Type B pancreatic cell (in vitro differentiated cells): ENCODE measurements at places on chromosomes 13 and 19. TPM values are rescaled to one million over a fixed set of nuclear protein-coding genes. Genes with fewer than 3 reads are reported as not detected.
A peak's percentile ranks its signal among the peaks of the same experiment; 100 is the strongest.

The ZNF471 gene
- 0.05 TPM in 1 of 2 replicates, not detected in the other for total RNA-seq

DNA sequence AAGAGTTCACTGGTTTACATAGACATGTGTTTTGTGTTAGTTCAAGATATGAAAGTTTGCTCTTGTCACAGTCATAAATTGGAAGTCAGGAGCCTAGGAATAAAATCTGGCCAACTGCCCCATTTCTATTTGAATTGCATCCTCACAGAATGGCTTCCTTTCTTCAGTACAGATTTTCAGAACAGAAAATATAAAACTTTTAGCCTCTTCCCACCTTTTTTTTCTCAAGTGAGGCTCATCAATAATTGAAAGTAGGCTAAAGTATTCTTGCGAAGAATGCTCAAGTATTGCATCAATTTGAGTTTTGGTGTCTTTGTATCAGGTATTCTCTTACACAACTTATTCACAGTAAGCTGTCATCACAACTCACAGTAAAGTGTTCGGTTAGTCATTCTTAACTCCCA lies 802.7 kb downstream of the PCDH9 start:
- no peaks in the 10 kb centered on the region for H3K27me3 ChIP-seq
- no peak overlapping the region for H3K27ac ChIP-seq
- DNase-seq, result no peak
- no peak overlapping the region for H3K4me3 ChIP-seq

DNA sequence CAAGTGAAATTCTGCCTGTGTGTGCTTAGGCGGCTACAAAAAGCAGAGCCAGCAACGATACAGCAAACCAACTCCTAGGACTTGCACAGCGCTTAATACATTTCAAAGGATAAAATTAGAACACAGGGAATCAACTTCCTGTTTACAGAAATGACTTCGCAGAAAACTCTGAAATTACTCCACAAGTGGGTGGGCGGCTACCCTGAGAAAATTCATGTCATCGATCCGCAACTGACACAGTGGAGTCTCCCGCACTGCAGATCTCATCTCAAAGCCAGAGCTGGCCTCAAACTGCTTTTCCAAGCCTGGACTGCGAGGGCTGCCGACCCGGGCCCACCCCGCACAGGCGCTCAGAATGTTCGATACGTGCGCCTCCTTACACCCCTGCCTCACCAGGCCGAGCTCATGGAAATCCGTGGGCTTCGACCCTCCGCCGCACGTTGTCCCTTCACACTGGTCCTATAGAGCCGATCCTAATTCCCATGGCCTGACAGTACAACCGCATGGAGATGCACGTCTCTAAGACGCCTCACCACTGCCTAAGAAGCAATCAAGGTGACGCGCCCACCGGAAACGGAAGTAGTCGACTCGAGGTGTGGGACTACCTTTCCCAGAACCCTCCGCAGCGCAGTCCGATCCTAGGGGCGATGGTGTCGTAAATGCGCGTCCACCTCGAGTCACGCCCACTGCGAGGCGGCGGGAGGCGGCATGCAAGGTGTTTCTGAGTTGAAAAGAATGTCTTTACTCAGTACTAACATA lies at the start of gene ZNF229:
ZNF229 (minus strand) TSS at position 557 of the 759 bp plus-strand sequence. CDS start 5,625 bp downstream, outside the sequence.
- H3K4me3 ChIP-seq, result peak within 1 kb of the TSS; percentile 99
- peaks cover 30% of the 10 kb centered on the region for H3K36me3 ChIP-seq
- peak within 1 kb of the TSS; percentile 93 for H3K27ac ChIP-seq
- peak; percentile 86 for DNase-seq
- peaks cover 8% of the 10 kb centered on the region for H3K4me1 ChIP-seq

DNA sequence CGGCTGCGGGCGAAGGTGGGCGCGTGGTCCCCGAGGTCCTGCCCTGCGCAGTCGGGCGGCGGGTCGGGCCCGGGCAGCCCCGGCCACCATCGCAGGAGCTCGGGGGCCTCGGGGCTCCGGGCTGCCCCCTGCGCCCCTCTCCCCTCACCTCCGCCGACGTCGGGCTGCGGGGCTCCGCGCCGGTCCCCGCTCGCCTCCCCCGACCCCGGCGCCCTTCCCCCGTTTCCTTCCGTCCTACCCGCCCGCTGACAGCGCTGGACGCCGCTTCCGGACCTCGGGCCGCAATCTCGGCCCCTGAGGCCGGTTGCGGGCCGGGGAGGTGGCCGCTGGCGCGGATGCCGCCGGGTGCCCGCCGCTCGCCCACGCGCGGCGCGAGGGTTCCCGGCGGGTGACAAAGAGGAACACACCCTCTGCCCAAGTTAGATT lies 720 bp downstream of the FARP1 start:
- peak overlapping the region; percentile 97 for H3K4me3 ChIP-seq
- H3K27ac ChIP-seq, result peak overlapping the region; percentile 91
- DNase-seq, result no peak
- peaks cover 8% of the 10 kb centered on the region for H3K36me3 ChIP-seq
- H3K4me1 ChIP-seq, result peaks cover 43% of the 10 kb centered on the region

The GSK3A gene
- total RNA-seq, result 43.5 and 49.1 TPM in 2 replicates

DNA sequence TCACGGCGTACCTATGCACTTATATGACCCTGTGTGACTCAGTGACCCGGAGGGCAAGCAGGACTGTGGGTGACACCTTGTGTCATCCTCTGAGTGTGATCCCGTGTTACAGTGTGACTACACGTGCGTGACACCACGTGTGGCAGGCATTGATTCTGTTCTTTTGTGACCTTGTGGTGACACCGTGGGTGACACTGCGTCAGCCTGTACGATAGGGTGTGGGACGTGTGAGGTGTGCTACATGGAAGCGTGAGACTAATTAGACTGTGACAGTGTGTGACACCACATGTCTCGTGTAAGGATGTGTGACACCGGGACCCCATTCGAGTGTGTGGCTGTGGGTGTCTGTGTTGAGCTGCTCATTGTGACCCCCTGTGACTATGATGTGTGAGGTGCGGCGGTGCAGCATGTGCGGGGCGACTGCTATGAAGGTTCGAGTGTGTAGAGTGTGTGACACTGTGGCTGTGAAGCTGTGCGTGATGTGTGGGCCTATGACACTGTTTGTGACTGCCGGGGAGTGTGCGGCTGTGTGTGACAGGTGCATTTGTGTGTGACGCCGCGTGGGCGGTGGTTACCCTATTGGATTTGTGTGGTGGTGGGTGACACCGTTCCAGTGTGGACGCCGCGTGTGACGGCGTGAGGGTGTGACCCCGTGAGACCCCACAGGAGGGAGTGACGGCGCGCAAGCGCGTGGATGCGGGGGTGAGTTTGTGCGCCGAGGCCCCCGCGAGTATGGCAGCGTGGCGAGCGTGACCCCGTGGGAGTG lies 399 bp upstream of the SPTBN4 start:
- H3K4me3 ChIP-seq, result peak overlapping the region; percentile 88
- H3K27me3 ChIP-seq, result peaks cover 30% of the 10 kb centered on the region
- DNase-seq, result no peak
- H3K36me3 ChIP-seq, result peaks cover 5% of the 10 kb centered on the region
- peak overlapping the region; percentile 90 for H3K27ac ChIP-seq
- H3K4me1 ChIP-seq, result peaks cover 13% of the 10 kb centered on the region

- H3K4me3 ChIP-seq, result no peak overlapping the region
- peak; percentile 56 for DNase-seq
- no peak overlapping the region for H3K27ac ChIP-seq
- H3K36me3 ChIP-seq, result no peaks in the 10 kb centered on the region
- H3K27me3 ChIP-seq, result no peaks in the 10 kb centered on the region
These were observed 14.2 kb upstream of the PROZ start for GRCh38 chr13:113144255-113144629.

The CLDND2 gene
- total RNA-seq, result 0.97 TPM in 1 of 2 replicates, not detected in the other

- no peaks in the 10 kb centered on the region for H3K4me1 ChIP-seq
- no peak overlapping the region for H3K4me3 ChIP-seq
- H3K27me3 ChIP-seq, result no peaks in the 10 kb centered on the region
- H3K27ac ChIP-seq, result no peak overlapping the region
- DNase-seq, result no peak
These were observed 231.5 kb upstream of the KLHL1 start for GRCh38 chr13:70339738-70340137.

DNA sequence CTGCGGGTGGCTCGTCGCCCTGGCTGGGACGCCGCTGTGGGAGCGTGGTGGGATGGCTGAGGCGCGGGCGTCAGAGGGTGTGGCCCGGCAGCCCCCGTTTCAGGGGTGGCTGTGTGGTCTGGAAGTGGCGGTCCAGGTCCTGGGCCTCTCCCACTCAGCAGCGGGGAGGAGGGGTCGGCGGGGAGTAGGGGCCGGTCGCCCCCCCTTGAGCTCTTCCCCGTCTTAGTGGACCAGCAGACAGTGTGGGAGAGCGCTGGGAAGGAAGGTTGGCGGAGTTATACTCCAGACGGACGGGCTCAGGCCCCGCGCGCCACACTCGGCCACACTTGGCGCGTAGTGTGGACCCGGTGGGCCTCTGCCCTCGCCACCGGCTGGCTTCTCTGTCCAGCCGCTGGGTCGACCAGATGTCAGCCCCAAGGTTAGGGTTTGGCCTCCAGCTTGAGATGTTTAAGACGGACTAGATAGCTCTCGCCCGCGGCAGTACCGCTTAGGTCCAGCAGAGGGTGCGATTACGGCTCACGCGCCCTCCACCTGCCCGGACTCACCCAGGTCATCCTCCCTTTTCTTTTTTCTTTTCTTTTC lies 21.7 kb upstream of the ZNF429 start:
- no peak for DNase-seq
- H3K36me3 ChIP-seq, result peaks cover 28% of the 10 kb centered on the region
- H3K4me3 ChIP-seq, result no peak overlapping the region
- peaks cover 7% of the 10 kb centered on the region for H3K4me1 ChIP-seq
- H3K27me3 ChIP-seq, result no peaks in the 10 kb centered on the region

The CILP2 gene
- 0.74 and 3.2 TPM in 2 replicates for total RNA-seq

DNA sequence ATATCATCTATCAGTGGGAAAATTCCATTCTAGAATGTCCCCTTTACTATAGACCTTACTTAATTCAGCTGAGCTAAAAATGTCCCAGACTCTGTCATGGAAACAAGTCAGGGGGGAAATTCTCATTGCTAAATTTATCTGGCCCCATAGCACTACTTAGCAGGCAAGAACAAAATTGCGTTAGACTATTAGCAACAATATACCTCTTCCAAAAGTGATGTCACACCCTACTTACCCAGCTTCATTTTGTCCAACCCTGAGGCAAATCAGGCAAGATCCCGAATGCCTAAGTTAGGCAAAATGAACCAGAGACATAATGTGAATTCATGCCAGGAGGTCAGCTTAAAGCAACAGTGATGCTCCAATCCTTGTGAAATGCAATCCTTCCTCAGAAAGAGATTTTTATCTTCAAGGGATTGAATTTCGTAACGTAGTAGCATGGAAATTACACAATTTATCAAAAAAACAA lies 93.7 kb downstream of the FRY start:
- no peak overlapping the region for H3K27ac ChIP-seq
- no peaks in the 10 kb centered on the region for H3K4me1 ChIP-seq
- no peak for DNase-seq
- H3K36me3 ChIP-seq, result peaks cover 27% of the 10 kb centered on the region
- no peak overlapping the region for H3K4me3 ChIP-seq
- H3K27me3 ChIP-seq, result no peaks in the 10 kb centered on the region

- peak overlapping the region; percentile 15 for H3K4me3 ChIP-seq
- no peaks in the 10 kb centered on the region for H3K36me3 ChIP-seq
- H3K27me3 ChIP-seq, result peaks cover 36% of the 10 kb centered on the region
- H3K4me1 ChIP-seq, result no peaks in the 10 kb centered on the region
- no peak overlapping the region for H3K27ac ChIP-seq
- DNase-seq, result no peak
These were observed 13.8 kb downstream of the ATP12A start for GRCh38 chr13:24693862-24694471.

DNA sequence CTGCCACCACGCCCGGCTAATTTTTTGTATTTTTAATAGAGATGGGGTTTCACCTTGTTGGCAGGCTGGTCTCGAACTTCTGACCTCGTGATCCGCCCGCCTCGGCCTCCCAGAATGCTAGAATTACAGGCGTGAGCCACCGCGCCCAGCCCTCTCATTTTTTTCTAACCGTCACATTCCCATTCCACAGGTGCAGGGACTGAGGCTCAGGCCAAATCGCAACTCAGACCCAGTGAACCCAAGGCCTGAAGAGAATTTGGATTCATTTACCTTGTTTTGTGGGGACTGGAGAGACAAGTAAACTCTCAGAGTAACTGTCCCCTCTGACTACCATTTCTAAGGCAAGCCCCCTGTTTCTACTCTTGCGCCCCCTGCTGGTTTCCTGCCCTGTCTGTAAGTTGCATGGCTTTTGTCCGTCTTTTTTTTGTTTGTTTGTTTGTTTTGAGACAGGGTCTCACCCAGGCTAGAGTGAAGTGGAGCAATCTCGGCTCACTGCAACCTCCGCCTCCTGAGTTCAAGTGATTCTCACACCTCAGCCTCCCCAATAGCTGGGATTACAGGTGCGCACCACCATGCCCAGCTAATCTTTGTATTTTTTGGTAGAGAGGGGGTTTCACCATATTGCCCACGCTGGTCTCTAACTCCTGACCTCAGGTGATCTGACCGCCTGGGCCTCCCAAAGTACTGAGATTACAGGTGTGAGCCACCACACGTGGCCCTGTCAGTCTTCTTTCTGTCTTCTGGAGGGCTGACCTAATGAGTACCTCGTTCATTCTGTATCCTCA lies 2.3 kb upstream of the STRN4 start:
- no peak for DNase-seq
- no peaks in the 10 kb centered on the region for H3K27me3 ChIP-seq
- H3K36me3 ChIP-seq, result peaks cover 19% of the 10 kb centered on the region
- H3K4me3 ChIP-seq, result peak overlapping the region; percentile 74
- H3K27ac ChIP-seq, result peak overlapping the region; percentile 73

The ZNF66 gene
- total RNA-seq, result 12.1 and 13.0 TPM in 2 replicates

The NOVA2 gene
- 0.17 and 5.0 TPM in 2 replicates for total RNA-seq

- peak overlapping the region; percentile 62 for H3K27ac ChIP-seq
- H3K4me1 ChIP-seq, result peaks cover 20% of the 10 kb centered on the region
- no peak for DNase-seq
- H3K4me3 ChIP-seq, result peak overlapping the region; percentile 43
These were observed 4.8 kb downstream of the LENG9 start for GRCh38 chr19:54458648-54459281.

DNA sequence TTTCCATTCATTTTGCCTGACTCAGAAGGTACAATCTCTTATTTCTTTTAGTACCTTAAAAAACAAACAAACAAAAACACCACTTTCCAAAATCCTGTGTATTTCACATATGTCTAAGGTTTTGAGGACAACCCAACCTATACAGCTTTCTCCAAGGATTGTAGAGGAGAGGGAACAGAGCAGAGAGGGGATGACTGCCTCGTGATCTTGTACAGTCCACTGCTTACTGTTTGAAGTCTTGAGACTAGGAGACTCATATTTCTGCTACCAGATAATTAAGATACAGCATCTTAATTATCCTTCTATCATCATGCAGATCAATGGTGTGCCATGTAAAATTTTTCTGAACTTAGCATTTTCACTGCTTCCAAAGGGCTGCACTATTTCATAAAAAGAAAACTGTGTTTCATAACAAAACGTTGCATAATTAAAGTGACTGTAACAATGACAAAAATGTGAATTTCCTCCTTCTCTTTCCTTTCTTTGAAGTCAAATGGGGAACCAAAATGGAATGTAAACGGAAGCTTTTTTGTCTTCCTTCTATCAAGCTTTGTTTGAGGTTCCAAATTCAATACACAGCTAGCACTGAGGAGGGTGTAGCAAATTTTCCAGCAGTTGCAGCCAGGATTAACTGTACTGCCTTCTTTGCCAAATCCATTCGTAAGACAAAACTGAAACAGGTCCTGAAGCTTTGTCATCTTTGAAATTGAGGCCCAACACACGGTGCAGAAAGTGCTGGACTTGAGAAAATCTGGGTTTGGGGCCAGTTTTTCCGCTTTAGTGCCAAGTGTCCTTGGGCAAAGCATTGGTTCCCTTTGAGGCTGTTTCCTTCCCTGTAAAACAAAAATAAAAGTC lies 34.9 kb upstream of the RCBTB2 start:
- no peak overlapping the region for H3K4me3 ChIP-seq
- no peaks in the 10 kb centered on the region for H3K27me3 ChIP-seq
- H3K36me3 ChIP-seq, result no peaks in the 10 kb centered on the region
- H3K27ac ChIP-seq, result no peak overlapping the region

GRCh38 chr19:53394974-53395839 lies at the start of gene ZNF765:
ZNF765 (plus strand) TSS chr19:53395149; CDS start chr19:53398016, 2,867 bp downstream.
- H3K4me1 ChIP-seq, result peaks cover 17% of the 10 kb centered on the region
- peak within 1 kb of the TSS; percentile 92 for H3K4me3 ChIP-seq

The RTBDN gene
- total RNA-seq, result not detected in 2 replicates
